ENCODE measurements at places on chromosomes 7 and 10.

DNA sequence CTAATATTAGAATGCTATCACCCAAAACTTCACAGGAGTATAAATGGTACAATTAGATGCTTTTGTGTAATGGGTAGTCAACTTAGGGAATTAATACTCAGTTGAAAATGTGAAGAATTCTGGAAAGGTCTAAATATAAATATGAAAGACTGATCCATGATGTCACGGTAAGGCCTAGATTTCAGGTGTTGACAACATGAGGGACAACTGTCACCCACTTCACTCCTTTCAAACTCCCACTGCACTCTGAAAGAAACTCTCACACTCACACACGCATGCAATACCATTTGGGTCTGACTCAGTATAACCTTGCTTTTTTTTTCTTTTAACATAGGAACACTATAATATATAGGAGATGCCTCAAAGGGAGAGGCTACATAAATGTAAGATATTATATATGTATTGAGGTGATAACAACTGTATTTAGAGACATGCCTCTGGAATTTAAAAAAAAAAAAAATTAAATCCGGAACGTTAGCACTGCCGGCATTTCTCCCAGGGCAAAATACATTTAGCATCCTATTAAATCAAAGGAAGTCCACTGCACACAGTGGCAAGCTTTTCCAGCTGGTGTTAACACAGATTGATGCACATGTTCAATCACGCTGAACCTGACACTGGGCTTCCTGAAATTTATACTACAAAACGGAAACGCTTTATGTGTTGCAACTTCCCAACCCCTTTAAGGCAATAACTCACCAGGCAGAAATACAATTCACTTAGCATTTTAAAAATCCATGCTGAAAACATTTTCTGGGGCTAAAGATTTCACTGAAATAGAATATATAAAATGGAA is 74.9 kb downstream of the RSU1 start:
- DNase-seq, result no peak

DNA sequence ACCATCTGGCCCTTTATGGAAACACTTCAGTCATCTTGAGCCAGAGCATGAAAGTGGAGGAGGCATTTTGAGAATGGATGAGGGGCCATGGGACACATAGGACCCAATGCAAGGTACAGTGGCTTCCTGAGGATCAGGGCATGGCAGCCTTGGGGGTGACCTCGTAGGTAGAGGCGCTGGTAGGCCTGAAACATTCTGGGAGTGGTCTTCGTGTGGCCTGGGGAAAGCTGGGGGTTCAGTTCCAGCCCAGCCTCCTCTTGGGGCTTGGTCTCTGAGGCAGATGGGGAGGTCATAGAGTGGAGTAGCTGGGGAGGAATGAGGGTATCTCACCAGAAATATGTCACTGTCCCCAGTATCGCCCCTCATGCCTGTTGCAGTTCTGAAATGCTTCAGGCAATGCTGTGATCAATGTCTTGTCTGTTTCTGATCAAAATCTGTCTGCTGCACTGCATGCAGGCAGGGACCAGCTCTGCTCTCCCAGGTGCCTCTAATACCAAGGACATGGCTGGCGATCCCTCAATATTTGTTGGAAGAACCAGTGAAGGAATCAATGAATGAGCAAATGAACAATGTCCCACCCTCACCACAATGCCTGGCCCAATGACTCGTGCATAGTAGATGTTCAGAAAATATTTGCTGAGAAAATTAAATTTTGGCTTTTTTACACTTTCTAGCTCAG is 90.9 kb downstream of the CHST15 start:
- no peak for DNase-seq

- no peak for DNase-seq
Observed at GRCh38 chr7:155868955-155869783, 56.9 kb upstream of the SHH start.

DNA sequence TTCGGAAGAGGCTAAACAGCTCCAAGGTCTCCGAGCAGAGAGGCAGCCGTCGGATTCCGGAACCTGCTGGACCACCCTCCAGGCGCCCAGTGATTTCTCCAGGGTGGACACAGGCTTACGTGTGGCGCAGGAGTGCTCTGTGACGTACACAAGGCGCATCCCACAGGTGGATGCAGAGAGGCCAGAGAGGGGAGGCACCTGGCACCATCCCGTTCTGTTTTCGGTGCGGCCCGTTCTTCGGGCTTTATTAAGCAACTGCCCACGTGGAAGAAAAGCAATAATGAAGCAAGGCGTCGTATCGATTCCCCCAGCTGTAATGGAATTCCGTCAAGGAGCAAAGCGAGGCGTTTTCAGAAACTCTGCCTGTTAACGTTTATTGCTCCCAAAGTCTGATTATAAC is 163.6 kb downstream of the PTPRN2 start:
- no peak for DNase-seq

DNA sequence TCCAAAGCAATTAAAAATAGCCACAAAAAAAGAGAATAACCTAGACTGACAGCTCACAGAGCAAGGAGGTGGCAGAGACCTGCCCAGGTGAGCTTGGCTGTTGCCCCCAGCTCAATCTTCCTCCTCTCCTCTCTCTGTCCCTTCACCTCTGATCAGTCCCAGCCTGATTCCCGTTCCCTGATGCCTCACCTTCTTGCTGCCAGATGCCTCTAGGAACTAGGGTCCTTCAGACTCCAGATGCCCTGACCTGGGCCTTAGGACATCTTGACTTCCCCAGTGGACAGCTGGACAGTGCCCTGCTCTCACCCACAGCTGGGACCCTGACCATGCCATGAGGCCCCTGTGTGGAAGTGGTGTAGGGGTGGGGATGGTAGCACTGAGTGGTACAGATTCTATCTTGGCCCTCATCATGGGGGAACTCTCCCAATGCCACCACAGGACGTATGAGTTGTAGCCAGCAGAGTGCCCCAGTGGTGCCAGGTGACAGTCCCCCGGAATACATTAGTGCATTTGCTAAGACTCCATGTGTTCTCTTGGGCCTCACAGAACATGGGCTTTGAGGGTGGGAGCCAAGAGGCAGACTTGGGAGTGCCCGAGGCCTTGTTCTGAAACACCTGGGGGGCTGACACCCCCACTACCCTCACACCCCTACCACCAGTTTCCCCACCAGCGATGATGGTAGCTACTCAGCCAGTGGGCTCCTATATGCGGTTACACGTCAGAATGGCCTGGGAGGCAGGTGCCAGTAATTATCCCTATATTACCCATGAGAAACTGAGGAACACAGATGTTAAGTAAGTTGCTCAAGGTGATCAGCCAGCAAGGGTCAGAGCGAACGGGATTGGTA is 2.0 kb downstream of the DEPP1 start:
- DNase-seq, result no peak

DNA sequence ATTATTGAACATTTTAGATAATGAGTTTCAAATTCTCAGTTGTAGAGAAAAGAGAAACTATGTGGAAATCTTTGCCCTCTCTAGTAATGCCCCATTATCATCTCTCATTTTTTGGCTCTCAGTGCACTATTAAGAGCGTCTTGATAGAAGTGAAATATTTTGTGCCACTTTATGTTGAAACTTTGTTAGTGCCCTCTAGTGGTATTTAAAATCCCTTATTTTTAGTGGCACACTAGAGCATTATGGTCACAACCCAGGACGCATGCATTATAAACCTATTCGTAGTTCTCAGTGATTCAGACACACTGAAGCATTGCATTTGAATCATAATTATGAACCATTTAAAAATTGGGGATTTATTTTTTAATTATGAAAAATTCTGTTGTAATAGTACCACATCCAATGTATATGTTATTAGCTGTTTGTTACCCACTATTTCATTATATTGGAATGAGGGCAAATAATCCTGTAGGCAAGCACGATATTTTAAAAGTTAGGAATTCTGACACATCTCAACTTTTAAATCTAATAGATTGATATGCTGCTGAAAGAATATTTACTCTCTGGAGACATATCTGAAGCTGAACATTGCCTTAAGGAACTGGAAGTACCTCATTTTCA is 21.9 kb downstream of the PDCD4 start:
- DNase-seq, result peak; percentile 89

DNA sequence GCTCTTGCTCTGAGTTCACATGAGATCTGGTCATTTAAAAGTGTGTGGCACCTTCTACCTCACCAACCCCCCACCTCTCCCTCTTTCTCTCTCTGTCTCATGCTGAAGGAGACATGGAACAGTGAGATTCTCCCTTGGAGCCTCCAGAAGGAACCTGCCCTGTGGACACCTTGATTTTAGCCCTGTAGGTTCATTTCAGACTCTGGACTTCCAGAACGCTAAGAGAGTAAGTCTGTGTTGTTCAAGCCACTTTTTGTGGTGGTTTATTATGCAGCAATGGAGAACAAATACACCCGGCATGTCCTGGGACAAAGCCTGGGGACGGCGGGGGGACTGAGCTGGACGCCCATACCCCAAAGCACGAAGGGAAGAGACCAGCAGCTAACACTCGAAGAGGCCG is 20.7 kb upstream of the GIMAP8 start:
- DNase-seq, result no peak

- DNase-seq, result no peak
Observed at GRCh38 chr10:120076996-120077706, 184.6 kb downstream of the SEC23IP start.

DNA sequence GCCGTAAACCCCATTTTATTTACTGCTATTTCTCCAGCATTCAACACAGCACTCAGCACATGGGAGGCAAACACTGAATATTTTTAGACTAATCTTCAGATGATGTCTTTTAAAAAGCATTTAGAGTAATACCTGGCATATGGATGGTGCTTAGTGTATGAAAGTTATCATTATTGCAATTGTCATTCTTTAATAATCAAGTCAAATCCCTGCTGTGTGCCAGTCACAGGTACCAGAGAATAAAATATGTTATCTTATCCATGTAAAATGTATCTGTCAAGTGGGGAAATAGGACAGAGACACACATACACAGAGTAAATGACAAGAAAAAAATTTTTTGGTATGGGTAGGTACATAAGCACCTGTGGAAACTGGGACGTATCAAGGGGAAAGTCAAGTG is 18.5 kb downstream of the ANKRD22 start:
- DNase-seq, result no peak

GRCh38 chr10:72626444-72626754 is 520 bp upstream of the MICU1 start:
- no peak for DNase-seq

Data from hematopoietic multipotent progenitor cell treated with erythropoietin and hydrocortisone succinate and interleukin-3 and kit ligand, for 4 days (in vitro differentiated cells).